Activated CD4-positive, alpha-beta T cell treated with anti-CD3 and anti-CD28 coated beads, Interleukin-2, amount 50 U/mL, for 4 hours (primary cell): ENCODE measurements at places on chromosomes 2 and 18.

- DNase-seq = peak; percentile 10
These were observed 48.8 kb upstream of the LPIN2 start for GRCh38 chr18:3061581-3062312.

DNA sequence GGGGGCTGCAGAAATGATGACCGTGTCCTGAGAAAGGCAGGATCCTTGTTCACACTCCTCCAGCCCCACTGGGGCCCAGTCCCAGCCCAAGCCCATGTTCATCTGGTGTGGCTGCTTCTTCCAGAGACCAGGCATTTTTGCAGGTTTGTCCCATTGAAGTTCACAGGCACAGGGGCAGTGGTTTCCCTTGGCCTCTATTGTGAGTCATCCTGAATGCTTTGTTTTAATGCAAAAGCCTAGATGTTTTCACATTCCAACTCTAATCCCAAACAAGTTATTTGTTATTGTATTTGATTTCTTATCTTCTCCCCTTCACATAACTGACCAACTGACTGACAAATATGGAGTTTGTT, 426.4 kb upstream of the ID2 start:
- no peak for DNase-seq

DNA sequence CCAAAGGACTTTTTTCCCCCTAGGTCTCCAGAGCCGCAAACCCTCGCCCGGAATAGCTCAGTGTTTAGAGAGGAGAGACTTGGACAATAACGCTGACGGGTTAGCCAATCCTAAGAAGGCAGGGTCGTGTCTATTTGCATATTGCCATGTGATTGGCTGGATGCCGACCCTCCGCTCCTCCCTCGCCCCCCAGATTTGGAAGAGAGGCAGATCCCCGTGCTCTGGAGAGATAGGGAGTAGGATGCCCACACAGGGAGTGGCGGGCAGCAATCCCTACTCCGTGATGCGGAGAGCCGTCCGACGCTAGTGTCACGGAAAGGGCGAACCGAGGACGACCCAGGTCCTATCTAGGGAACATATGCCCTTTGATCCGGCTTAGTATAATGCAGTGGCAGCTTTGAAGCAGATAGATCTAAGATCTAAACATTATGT, 1.4 kb downstream of the WNT6 start:
- no peak for DNase-seq

- DNase-seq = no peak
These were observed 86.9 kb downstream of the LRRC30 start for GRCh38 chr18:7317804-7318231.

DNA sequence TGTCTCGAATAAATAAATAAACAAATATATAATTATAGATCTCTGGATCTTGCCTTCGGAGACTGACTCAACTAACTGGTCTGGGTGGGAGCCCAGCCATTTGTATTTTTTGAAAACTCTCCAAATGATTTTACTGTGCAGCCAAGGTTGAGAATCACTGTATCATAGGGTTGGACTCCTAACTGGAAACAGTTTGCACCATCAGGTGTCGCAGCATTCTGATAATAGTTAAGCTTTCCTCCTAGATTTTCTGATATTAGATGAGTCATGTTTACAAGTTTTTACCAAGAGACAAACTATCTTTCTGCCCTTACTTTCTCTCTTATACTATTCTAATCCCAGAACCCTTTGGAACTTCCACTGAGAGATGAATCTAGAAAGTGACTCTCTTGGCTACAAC, 16.8 kb downstream of the IL37 start:
- no peak for DNase-seq

- no peak for DNase-seq
These were observed at the start of gene ADCYAP1 for GRCh38 chr18:904218-905090. Gene ADCYAP1, plus strand, starts transcription at chr18:904871. Its CDS starts 516 bp downstream, at chr18:905387.

- DNase-seq = no peak
These were observed 31.4 kb downstream of the FECH start for GRCh38 chr18:57555134-57555533.

GRCh38 chr2:219128396-219128795, 32.2 kb downstream of the NHEJ1 start:
- DNase-seq = no peak

GRCh38 chr2:127072396-127072795, 34.6 kb downstream of the BIN1 start:
- no peak for DNase-seq

DNA sequence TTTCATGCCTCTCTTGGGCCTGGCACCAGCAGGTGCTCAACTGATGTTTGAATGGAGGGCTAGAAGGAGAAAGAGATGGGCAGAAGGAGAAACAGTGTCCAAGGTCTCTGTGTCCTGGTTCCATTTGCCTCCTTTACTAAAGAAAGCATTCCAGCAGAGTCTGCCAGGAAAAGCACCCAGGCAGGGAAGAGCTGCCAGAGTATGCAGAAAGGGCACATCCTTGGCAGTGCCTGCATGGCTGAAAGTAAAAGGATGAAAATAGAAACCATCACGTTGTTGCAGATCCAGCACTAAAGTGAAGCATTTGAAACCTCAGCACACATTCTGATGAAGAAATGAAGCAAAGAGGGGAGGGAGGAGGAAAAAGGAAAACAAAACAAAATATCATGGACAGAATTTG, 142.2 kb downstream of the ESCO1 start:
- no peak for DNase-seq

- no peak for DNase-seq
These were observed 592.1 kb downstream of the TDRD15 start for GRCh38 chr2:21715887-21716286.

DNA sequence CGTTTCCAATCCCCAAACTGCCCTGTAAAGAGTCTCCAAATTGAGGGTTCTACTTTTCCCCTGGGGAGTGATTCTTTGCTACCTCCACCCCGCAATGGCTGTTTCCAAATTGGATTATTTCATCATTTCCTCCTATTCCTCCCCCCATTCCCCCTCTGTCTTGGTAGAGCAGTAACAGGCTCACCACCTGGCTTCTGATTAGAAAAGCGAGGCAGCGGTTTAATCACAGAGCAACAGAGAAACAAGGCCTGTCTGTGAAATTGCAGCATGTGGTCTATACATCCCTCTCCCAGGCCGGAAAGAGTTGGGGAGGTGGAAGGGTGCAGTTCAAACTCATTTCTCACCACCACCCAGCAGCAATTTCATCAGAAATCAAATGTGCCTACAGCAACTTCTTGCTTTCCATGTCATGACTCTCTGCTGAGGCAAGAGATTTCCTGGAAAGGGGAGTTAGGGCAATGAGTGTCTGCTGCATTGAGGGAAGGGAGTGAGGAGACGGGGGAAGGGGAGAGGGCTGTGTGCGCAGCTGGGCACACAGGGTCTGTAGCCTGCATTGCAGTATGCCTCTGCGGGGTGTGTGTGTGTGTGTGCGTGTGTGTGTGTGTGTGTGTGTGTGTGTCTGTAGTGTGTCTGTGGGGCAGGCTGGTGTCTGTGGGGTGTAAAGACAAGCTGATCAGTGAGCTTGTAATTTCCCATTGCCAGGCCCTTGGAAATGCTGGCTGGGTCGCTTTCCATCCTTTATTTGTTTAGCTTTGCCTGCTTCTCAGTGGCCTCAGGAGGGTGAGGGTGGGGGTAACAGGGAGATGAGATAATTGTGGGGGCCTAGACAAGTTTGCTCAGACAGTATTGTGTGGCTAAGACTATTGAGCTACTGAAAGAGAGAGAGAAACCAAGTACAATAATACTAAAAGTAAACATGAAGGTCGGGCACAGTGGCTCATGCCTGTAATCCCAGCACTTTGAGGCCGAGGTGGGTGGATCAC, 13.5 kb upstream of the IGFBP2 start:
- no peak for DNase-seq

GRCh38 chr2:95166065-95166763, 605 bp downstream of the ZNF2 start:
- DNase-seq = no peak

DNA sequence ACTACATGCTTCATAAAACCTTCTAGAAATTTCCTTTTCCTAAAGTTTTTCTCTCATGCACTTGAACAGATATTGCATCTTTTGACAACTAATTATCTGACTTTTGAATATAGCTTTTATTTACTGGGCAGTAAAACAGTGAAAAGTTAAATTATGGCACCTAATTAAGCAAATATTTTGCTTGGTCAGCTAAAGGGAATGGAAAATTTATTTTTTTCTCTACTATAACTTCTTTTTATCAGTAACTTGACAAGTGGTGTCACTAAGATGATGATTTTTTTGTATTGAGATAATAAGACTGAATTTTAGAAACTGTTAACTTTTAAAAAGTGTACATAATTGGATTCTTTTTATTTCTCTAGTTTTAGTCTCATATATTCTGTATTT, 351.6 kb downstream of the PIK3C3 start:
- DNase-seq = no peak

- no peak for DNase-seq
These were observed 10.1 kb upstream of the TNFAIP6 start for GRCh38 chr2:151347294-151347693.

DNA sequence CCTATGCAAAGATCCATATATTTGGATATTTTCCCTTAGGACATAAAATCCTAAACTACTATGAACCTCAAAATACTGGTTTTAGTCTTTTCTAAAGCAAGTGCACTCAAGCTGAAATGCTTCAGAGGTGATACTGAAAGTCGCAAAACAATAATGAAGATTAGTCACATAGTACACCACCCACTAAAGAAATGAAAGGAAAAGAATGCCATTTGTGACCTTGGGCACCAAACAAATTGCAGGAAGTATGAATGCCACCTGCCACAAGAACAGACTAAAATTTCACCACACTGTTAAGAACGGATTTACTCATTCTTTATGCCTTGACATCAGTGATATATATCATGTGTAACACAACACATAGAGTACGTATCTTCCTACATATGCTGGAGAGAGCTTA, 161.5 kb downstream of the ZNF521 start:
- DNase-seq = no peak

GRCh38 chr2:202577250-202578183, 57.3 kb upstream of the FAM117B start:
- DNase-seq = no peak

GRCh38 chr2:111219285-111219684, 98.6 kb downstream of the BCL2L11 start:
- DNase-seq = no peak

DNA sequence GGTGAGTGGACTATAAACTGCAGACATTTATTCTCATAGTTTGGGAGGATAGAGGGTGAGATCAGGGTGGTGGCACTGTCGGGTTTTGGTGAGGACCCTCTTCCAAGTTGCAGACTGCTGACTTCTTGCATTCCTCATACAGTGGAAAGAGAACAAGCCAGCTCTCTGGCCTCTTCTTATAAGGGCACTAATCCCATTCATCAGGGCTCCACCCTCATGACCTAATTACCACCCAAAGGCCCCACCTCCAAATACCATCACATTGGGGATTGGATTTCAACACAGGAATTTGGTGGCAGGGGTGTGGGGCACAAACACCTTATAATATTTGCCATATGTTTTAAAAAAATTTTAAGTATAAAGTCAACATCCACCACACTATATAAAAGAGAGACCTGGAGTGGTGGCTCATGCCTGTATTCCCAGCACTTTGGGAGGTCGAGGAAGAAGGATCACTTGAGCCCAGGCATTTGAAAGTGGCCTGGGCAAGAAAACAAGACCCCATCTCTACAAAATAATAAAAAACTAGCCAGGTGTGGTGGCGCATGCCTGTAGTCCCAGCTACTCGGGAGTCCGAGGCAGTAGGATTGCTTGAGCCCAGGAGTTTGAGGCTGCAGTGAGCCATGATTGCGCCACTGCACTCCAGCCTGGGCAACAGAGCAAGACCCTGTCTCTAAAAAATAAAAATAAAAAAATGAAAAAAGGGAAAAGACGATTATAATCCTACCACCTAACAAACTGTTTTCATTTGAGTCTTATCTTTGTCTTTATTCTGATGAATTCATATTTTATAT, 44.0 kb downstream of the TCF7L1 start:
- no peak for DNase-seq

- DNase-seq = no peak
These were observed 191.3 kb downstream of the RPRM start for GRCh38 chr2:153287109-153287801.

- DNase-seq = no peak
These were observed 147.6 kb downstream of the LTBP1 start for GRCh38 chr2:33094303-33094702.

GRCh38 chr18:29164993-29165599, 988.2 kb upstream of the CDH2 start:
- DNase-seq = no peak
